ENCODE measurements at places on chromosomes 11 and 22.

GRCh38 chr11:78351979-78352841, 65.4 kb downstream of the GAB2 start:
- DNase-seq, result no peak

- DNase-seq, result peak; percentile 79
Measured at GRCh38 chr22:40009292-40009774, 14.6 kb downstream of the FAM83F start.

GRCh38 chr11:36743039-36743438, 145.0 kb upstream of the RAG2 start:
- no peak for DNase-seq

DNA sequence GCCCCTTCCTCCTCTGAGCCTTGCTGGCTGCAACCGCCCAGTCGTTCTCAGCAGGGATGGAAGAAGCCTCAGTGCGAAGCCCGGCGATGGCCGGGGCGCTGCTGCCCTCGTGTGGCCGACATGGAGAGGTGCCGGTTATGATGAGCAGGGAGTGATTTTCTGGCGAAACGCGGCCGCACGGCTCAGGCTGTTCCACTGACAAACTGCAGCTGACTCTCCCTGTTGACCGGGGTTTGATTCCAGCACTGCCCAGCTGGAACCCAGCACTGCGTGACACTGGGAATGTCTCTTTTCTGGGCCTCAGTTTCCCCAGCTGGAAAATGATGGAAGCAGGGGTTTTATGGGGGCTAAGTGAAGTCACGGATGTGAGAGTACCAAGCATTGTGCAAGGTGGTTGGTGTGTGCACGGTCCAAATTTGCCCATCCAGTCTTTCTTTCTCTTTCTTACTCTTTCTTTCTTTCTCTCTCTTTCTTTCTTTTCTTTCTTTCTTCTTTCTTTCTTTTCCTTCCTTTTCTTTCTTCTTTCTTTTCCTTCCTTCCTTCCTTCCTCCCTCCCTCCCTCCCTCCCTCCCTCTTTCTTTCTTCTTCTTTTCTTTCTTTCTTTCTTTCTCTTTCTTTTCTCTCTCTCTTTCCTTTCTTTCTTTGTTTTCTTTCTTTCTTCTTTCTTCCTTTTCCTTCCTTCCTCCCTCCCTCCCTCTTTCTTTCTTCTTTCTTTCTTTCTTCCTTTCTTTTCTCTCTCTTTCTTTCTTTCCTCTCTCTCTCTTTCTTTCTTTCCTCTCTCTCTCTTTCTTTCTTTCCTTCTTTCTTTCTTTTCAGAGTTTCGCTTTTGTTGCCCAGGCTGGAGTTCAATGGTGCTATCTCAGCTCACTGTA, 25.8 kb upstream of the MPPED1 start:
- DNase-seq, result peak; percentile 89

Measured in iPS-NIHi11 (cell line).